ENCODE measurements at places on chromosomes 1 and 21.

- no peak for DNase-seq
These were observed 60.4 kb downstream of the IRF2BP2 start for GRCh38 chr1:234549447-234550021.

DNA sequence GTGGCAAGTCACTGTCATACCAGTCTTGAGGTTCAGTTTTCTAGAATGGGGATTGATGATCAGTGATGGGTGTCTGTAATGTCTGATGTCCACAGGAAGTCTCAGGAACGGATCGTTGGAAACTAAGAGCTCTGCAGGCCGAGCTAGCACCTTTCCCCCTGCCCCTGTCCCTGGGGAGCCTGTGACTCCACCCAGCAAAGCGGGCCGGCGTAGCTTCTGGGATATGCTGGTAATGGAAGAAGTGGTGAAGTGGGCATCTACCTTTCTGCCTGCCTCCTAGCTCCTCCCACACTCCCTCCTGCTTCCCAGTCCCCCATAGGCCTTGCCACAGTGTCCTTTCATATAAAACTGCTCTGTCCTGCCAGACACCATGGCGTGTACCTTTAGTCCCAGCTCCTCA lies 13.4 kb downstream of the HYI start:
- DNase-seq = no peak

- no peak for DNase-seq
These were observed 171.3 kb downstream of the HHAT start for GRCh38 chr1:210499956-210500355.

DNA sequence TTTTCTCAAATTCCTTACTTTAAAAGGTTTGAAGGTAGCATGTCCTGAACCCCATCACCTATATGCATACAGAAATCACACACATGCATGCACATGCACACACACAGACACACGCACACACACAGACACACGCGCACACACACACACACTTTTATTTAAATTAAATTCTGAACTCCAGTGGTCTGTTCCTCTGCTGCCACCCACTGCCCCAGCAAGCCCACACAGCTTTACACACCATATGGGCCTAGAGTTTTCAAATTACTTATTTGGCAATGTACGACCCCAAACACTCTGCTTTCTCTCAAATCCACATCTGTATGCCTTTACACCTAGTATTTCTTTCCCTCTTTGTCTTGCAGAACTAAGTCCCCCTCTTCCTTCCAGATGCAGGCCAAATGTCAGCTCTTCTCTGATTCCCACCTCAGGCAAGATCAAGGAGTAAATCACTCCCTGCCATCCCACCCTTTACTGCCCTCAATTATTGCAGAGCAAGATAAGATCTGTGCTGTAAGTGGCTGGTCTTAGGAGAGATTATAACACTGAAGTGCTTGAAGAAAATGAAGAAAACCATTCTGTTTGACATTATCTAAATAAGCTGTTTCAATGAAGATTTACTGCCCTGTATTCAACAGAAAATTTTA lies 429.9 kb upstream of the CXADR start:
- DNase-seq = no peak

GRCh38 chr1:53616927-53617326 lies 122.0 kb downstream of the GLIS1 start:
- DNase-seq = no peak

DNA sequence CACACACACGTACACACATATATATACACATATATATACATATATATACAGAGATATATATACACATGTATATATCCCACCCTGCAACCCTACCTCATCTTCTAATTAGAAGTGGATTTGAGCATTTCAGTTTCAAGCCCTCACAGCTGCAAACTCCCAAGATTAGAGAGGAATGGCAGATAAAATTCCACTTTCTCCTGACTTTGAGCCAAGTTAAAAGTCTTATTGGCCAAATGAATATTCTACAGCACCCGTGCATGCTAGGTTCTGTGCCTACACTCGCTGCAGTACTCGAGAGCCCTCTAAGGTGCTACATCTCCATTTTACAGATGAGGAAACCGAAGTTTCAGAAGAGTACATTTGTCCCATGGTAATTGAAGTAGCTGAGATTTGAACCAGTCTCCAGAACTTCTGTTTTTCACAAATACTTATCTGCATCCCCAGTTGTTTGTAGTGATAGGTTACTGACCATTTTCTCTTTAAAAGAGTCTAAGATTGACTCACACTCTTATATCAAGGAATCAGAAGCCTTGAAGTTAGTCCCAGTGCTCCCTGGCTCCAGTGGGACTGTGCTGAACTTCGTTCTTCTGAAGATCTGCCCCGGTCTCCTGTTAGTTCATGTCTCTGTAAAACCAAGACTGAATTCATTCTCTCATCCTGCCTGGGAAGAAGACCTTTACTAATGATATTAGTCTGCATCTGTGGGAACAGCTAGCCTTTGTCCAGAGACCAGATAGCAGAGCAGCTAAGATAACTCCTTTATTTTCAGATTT lies 292.1 kb downstream of the TM2D1 start:
- no peak for DNase-seq

GRCh38 chr1:17579951-17580939 lies 40.7 kb downstream of the ARHGEF10L start:
- DNase-seq = no peak

DNA sequence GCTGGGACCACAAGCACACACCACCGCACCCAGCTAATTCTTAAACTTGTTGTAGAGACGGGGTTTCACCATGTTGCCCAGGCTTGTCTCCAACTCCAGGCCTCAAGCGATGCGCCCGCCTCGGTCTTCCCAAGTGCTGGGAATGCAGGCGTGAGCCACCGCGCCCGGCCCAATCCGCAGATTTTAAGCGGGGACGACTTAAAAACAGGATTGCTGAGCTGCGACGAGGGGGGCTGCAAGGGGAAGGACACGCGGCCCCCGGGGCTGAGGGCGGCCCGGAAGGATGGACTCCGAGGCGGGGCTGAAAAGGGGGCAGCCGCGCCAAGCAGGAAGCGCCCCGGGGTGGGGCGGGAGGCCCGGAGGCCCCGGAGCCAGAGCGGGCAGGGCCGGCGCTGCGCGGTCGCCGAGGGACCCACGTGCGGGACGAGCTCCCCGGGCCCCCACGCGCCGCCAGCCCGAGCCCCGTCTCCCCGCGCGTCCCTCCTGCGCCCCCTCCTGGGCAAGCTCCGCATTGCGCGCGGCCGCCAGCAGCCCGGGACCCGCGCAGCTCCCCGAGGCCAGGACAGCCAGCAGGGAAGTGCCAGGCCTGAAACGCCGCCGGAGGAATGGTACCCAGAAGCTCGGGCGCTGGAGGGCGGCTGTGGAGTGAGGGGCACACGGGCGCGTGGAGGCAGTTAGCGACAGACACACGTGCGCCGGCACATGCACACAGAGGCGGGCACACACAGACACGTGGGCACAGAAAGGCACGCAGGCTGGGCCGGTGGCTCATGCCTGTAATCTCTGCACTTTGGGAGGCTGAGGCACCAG lies 5.5 kb upstream of the PRKCZ start:
- DNase-seq = peak; percentile 94

DNA sequence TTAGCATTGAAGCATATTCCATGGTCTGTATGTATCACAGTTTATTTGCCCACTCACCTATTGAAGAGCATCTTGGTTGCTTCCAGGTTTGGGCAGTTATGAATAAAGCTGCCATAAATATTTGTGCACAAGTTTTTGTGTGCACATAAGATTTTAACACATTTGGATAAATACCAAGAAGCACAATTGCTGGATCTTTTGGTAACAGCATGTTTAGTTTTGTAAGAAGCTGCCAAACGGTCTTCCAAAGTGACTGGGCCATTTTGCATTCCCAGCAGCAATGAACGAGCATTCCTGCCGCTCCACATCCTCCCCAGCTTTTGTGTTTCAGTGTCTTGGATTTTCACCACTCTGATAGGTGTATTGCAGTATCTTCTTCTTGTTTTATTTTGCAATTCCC lies 62.7 kb downstream of the PDE9A start:
- no peak for DNase-seq

DNA sequence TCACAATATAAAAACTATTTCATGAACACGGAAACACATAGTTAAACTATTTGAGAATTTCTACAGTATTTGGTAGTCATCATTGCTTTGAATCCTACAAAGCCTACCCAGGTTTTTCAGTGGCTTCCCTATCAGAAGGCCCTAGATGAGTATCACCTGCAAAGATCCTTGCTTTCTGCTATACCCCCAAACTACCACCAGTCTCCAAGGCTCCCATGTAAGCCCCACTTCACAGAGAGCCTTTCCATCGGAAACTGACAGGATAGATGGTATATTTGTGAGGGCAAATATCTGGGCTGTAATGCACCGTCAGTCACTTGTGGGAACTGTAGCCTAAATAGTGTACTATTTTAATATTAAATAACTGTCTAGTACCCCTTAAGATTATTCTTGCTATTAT lies 674.3 kb downstream of the BRINP3 start:
- DNase-seq = no peak

- no peak for DNase-seq
These were observed 9.0 kb upstream of the ELOVL1 start for GRCh38 chr1:43376723-43377235.

DNA sequence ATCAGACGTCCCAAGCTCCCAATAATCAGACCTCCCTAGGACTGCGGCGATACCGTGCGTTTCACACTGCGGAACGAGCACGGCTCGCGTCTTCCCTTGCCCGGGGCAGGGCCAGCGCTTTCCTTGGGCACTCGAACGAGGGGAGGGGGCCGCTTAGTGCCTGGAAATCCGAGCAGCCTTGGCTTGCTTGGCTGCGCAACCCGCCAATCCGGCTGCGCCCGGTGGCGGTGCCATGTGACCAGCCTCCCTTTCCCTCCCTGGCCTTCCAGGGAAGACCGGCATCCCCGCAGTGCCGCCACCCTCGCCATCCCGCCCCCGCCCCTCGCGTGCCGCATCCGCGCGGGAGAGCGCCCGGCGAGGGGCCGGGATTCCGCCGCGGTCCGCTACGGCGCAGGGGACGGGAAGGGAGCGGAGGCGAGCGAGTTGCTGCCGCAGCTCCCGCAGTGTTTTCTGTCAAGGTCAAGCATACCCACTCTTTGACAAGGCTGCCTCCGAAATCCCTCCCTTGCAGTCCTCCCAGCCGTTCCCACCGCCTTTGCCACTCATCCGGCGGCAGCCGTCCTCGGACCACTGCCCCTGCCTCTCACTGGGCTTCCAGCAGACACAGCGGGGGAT lies 8.3 kb upstream of the RNF19B start:
- DNase-seq = no peak

- DNase-seq = no peak
These were observed 41.5 kb downstream of the LRRC53 start for GRCh38 chr1:74470936-74471335.

All from K562 (cell line).